ENCODE measurements at places on chromosomes 3 and 15.
A peak's percentile ranks its signal among the peaks of the same experiment; 100 is the strongest.

GRCh38 chr3:125594581-125595011 is 701 bp downstream of the OSBPL11 start:
- no peak for DNase-seq

DNA sequence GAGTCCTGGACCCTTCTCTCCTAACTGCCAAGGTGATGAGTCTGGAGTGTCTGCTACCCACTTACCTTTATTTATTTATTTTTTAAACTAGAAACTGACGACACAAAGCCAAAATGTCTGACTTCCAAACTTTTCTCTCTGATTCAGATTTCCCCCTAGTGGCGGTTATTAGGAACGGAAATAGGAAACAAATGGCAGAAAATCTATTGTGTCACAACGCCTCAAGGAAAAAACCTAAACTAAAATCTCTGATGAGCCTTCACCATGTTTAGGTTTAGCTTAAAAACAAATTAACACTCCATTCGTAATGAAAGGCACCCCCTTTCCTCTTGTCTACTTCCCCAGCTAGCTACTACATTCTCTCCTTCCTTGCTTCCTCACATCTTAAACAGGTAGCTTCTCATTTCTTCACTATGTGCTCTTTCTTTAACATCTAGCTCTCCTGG is 94.0 kb upstream of the MEX3B start:
- DNase-seq = peak; percentile 48

DNA sequence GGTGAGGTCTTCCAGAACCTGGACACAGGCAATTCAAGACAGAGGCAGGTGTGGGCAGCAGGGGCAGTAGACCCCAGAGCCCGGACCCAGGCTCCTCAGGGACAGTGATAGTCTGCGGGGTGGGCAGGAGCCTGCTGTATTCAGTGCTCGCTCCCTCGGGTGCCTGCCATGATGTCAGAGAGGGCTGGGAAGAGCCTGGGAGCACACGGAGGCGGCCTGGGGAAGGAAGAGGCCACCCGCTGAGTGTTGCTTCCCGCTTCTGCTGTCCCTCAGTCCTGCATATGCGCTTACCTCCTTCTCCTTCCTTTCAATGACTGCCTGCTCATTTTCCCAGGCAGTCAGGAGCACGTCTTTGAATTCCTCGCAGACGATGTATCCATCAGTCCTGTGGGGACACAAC is 22.8 kb downstream of the TMEM43 start:
- no peak for DNase-seq

DNA sequence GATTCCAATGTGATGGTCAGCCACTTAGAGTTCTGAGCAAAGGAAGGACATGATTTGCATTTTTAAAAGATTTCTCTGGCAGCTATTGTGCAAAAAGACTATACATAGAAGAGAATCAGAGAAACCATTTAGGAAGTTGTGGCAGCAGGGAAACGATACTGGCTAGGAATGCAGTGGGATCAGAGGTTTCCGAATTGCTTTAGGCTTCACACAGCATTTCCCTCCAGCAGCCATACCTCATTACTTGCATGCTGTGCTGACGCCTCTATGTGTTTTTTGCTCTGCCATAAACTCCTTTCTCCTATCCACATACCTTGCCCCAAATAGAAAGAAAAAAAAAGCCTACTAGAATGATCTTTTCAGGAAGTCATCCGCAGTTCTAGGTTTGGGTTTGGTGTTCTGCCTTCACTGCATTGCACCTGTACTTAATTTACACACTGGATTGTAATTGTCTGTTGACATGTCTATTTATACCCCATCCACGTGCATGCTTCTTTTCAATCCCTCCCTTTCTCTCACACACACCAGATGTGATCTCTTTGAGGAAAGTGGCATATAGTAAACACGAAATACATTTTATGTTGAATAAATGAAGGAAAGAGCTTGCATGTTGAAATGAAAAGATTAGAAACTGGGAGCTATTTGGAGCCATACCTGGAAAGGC is 860.3 kb upstream of the SEMA6D start:
- DNase-seq = no peak

GRCh38 chr3:159340877-159341500 is 539.1 kb downstream of the MFSD1 start:
- no peak for DNase-seq

GRCh38 chr15:25347707-25348106 is 91.1 kb downstream of the UBE3A start:
- no peak for DNase-seq

DNA sequence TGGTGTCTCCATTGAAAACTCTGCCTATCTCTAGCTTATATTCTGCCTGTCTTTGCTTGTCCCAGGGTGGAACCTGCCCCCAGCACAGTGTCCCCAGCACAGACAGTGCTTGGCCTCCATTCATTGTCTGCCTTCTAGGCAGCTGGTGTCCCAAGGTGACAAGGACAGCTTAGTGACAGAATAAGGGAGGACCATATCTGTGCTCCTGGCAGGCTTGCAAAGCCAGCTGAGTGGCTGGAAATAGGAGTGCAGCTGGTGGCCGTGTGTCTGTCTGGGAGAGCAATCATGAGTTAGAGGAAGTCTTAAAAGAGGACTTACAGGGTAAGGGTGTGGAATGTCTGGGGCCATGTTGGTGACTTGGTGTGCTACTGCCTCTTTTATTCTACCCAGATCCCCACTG is 33.4 kb downstream of the SCN5A start:
- DNase-seq = no peak

- no peak for DNase-seq
These were observed 750 bp downstream of the SLC33A1 start for GRCh38 chr3:155853214-155854140.

DNA sequence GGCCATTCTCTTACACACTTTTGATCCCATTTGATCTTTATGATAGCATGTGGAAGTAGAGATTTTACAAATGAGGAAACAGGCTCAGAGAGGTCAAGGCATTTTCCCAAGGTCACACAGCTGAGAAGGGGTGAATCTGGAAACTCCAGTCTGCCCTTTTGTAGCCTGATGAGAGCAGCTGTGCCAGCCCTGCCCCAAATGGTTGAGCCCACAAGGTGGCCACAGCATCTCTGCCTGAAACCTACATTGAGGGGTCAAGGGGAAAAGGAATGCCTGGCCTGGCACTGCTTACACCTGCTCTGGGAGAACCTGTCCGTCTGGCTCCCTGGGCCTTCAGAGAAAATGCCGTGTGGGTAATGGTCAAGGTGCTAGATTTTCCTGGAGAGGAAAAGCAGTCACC is 200.2 kb upstream of the LINGO1 start:
- DNase-seq = no peak

DNA sequence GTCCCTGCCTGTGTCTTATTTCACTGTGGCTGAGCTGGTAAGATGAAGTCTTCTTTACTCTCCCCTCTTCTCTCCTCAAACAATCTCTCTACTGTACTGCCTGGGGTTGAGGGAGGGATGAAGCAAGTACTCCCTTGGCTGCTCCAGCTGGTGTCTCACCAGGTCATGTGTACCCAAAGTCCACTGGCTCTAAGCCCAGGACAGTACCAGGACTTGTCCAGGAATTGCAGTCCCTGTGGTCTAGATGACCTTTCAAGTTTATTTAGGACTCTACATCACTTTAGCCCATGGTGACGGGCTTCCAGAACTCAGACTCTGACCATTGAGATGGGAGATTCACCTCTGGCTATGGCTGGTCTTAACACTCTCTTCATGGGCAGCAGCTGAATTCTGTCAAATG is 17.5 kb upstream of the SLC27A2 start:
- no peak for DNase-seq

GRCh38 chr3:8730656-8731055 is 2.9 kb upstream of the CAV3 start:
- no peak for DNase-seq

GRCh38 chr3:98846101-98846500 is 55.4 kb downstream of the DCBLD2 start:
- no peak for DNase-seq

DNA sequence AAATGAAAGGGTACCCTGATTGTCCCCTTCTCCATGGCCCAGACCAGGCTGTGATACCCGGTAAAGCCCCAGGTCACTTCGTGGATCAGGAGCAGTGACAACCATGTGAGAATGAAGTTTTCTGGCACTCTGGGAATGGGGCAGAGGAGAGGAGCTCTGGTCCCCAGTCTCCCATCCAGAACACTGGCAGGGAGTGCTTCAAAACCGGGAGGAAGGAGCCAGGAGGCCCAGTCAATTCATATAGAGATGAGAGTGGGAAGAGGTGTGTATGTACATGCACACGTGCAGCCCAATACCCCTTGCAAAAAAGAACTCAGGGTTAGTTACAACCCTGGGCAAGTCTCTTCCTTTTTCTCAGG is 101.4 kb upstream of the TLE3 start:
- DNase-seq = no peak

DNA sequence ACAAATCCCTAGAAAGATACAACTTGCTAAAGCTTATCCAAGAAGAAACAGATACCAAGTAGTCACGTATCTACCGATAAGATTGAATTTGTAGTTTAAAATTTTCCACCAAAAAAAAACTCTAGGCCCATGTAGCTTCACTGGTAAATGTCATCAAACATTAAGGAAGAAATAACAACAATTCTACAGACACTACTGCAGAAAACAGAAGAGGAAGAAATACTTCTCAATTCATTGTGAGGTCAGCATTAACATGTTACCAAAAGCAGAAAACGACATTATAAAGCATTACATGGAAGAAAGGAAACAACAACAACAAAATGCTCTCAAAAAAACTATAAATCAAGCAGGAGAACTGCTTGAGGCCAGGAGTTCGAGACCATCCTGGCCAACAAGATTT is 27.5 kb upstream of the TM4SF19 start:
- DNase-seq = no peak

GRCh38 chr15:69910514-69910913 is 187.2 kb downstream of the TLE3 start:
- no peak for DNase-seq

DNA sequence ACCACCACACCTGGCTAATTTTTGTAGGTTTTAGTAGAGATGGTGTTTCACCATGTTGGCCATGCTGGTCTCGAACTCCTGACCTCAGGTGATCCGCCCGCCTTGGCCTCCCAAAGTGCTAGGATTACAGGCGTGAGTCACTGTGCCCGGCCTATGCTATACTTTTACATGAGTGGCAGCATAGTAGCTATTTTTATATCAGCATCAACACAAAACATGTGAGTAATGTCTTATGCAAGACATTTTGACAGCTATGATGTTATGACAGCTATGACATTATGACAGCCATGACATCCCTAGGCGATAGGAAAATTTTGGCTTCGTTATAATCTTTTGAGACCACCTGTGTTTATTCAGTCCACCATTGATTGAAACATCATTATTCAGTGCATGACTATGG is 4.1 kb upstream of the NAALADL2 start:
- DNase-seq = no peak

DNA sequence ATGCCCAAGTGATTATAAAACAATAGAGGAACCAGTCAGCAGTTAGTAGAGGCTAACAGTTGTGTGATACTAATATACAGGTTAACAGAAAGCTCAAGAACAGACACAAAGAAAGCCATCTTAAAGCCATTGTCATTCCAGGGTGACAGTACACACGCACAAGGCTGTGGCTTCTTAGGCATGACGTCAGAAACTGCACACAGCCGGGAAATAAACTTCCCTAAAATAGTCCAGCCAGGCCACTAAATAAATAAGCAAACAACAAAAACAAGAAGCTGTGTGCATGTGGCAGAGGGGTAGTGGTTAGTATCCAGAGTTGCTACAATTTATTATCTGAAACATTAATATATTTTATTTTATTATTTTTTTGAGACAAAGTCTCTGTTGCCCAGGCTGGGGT is 49.8 kb downstream of the PPCDC start:
- peak; percentile 24 for DNase-seq

DNA sequence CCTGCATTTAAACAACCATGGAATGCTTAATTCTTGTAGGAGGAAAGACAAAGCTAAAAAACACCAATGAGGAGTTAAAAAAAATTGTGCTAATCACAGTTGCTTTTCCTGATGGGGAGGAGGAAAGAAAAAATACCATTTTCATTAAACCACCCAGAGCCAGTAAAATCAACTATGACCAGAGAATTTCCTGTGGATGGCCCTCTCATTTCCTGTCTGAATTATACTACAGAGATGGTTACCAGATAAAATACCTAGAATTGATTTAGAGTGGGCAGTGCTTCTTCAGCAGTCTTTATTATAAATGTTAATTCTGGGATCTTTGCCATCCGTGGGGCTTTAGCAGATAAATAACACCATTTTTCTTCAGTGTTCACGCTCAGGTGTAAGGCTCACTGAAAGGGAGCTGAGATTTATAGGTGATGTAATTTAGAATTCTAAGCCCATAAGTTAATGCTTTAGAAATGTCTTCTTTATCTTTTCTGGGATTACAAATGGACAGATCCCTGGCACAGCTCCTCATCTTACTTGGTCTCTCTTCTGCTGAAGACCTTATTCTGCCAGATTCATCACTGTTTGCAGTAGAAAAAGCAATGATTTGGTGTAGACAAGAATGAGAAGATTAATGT is 37.9 kb downstream of the RETNLB start:
- no peak for DNase-seq

DNA sequence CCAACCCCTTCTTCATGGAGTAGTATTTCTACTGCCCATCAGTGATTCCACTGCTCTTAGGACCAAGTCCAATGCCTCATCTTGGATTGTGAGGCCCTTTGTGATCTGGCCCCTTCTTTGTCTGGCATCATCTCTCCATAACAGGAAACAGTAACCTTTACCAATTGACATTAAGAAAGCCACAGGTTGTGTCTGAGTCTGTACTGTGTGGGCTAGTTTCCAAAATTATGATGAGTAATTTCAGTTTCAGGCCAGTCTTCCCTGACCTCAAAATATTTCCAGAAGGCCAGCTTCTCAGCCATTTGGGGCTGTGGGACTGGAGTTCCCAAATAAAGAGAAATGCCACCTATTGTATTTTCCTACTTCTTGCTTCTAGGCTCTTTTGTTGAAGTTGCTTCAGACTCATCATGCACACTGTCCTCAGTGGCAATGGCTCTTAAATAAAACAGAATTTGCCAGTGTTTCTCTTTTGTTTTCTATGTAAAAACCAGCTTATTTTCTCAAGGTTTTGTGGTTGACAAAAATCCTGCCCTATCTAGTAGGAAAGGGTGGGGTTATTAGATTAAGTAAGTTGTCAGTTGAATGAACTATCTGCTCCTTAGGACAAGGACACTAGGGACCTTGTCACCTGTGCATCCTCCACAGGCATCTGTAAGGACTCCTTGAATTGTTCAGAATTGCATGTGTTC is 47.0 kb upstream of the ACKR4 start:
- DNase-seq = no peak

GRCh38 chr3:52800079-52800478 is 5.5 kb downstream of the ITIH3 start:
- DNase-seq = no peak

DNA sequence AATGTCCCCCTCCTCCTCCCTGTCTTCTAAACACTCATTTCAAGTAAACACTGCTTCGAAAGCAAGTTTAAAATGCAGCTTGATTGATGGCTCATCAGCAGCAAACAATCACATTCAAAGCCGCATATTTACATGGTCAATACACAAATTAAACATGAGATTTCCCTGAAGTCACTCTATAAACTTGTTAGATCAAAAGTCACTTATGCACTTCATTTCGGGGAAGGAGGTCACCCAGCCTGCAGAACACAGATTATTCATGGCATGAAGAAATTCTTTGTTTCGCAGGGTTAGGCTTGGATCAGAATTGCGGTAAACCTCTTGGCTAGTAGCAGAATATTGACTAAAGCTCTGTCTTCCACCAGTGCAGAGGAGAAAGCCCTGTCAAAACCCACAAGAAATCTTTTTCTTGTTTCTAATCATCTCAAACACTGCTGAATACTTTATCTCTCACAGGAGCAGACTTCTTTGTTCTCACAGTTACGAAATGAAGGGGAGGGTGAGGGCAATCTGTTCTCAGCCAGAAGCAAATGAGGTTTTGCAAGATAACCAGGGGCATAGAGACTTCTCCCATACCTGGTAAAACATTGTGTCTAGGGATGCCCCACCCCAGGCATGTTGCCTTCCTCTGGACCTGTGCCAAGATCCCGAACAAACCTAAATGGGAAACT is 133.3 kb upstream of the CHL1 start:
- DNase-seq = no peak

Measured in globus pallidus (tissue), 1 donor.